Skeletal muscle tissue (tissue), 5 donors: ENCODE measurements at places on chromosomes 5 and 9. TPM values are rescaled to one million over a fixed set of nuclear protein-coding genes. Genes with fewer than 3 reads are reported as not detected.

Gene SLC45A2
- 0.52 TPM for total RNA-seq

Gene PRDM9
- not detected for total RNA-seq

Gene AMBP
- total RNA-seq, result under 0.01 TPM

Gene FAM114A2
- total RNA-seq, result 22.4 TPM

Gene MZB1
- 0.52 TPM for total RNA-seq

Gene BHMT2
- total RNA-seq, result 1.0 TPM

Gene PCDHGB1
- total RNA-seq, result 1.6 TPM

Gene CDH12
- total RNA-seq, result 1.6 TPM

Gene RARS1
- 124 TPM for total RNA-seq

Gene RANBP3L
- total RNA-seq, result 0.52 TPM

Gene BASP1
- total RNA-seq, result 12.5 TPM

Gene STPG3
- not detected for total RNA-seq
